ENCODE measurements at places on chromosomes 5 and 9.

- no peak for DNase-seq
These were observed 295.6 kb upstream of the MEF2C start for GRCh38 chr5:89178541-89178940.

DNA sequence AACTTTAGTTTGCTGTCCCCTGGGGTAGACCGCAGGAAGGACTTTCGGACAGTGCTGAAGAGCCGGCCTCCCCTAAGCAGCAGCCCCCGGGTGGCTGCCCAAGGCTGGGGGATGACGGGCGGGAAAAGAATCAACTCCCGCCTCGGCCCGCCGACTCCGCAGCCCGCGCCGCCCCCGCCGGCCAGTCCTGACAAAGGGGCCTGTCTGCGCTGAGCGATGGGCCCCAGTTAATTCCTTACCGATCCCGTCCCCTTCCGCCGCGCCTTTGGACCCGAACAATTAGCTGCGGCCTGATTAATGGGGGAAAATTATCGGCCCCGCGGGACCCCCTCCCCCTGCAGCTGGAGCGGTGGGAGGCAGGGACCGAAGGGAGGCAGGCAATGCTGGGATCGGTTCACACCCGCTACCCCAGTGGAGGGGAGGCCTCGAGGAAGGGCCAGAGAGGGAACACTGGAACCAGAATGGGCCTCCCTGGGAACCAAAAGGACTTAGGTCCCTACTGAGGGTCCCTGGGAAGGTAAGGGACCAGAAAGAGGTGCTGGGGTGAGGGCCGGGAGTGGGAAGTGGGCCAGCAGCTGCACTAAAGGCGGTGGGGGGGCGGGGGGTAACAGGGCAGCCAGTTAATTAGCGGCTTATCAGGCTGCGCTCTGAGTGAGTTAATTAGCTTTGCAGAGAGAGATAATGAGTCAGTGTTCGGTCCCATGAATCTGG, 4.2 kb downstream of the ARID3C start:
- DNase-seq: no peak

GRCh38 chr5:119355244-119355638, 578 bp upstream of the TNFAIP8 start:
- no peak for DNase-seq

DNA sequence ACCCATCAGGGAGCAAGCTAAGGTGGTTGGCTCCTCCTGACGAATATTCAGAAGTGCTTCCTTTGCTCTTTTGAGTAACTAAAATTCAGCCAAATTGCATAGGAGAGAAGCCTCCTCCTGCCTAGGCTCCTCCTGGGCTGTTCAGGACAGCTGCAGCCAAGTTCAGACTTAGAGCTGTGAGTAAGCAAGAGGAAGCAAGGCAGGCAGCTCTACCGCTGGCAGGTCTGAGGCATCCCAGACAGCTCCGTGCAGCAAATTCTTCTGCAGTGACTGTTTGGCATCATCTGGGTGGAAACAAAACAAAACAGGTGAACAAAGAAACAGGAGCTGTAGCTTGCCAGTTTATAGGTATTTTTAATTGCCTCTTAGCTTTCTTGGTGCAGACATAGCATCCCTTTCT, 421.0 kb downstream of the GADD45G start:
- DNase-seq: no peak

GRCh38 chr5:169185626-169186025, 115.3 kb downstream of the SLIT3 start:
- DNase-seq: no peak

DNA sequence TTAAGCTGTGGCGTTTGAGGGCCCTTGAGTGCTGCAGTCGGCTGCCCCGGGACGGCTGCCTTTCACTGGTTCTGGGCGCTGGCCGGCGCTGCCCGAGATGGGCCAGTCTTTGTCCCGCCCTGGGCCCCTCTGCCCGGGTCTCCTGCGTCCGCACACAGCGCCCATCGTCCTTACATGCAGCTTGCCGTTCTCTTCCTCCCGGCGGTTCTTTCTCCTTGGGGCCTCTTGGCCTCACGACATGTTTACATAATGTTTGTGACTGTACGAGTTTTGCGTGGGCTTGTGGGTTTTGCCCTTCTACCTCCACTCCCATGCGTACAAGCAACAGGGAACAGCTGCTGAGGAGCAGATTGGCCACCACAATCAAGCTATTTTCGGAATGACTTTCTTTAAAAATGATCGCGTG, 618 bp downstream of the TNPO1 start:
- peak; percentile 91 for DNase-seq

DNA sequence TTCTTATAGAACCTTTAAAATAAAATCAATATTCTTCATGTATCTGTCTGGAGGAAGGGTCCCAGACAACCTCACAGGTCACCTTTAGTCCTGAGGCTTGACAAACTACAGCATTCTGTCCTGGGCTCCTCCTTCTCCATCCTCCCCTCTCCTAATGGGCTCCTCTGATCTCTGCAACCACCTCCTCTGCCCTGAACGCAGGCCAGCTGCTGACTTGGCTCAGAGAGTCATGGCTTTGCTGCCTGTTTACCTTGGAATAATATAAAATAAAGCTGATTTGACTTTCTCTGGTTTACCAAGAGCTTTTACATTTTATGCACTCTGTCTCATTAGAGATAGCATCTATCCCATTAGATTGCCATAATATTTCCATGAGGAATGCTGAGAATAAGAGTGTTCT, 159.4 kb downstream of the SEMA6A start:
- DNase-seq: no peak

DNA sequence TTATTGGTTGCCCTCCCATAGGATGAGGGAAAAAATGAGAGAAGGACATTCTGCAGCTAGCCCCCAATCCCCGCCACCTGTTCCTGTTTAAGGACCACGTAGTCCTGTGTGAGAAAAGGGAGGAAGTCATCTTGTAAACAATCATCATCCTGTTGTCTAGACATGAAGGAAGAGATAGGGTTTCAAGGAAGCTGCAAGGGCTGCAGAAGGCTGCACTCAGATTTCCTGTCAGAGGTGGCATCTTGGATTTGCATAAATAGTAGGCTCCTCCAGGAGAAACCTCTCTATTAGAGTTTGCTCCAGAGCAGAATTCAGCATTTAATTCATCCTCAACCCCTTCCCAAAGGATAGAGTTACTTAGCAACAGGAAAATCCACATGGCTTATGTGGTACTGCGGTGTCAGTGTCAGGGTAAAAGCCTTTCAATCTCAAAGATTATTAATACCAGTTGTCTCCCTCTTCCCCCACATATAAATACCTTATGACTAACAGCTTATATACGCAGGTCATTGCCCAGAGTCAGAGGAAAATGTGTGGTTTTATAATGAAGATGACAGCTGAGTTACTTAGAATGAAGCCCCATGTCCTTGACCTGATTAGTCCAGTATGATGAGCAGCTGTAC, 4.6 kb upstream of the DNAJC18 start:
- DNase-seq: no peak

DNA sequence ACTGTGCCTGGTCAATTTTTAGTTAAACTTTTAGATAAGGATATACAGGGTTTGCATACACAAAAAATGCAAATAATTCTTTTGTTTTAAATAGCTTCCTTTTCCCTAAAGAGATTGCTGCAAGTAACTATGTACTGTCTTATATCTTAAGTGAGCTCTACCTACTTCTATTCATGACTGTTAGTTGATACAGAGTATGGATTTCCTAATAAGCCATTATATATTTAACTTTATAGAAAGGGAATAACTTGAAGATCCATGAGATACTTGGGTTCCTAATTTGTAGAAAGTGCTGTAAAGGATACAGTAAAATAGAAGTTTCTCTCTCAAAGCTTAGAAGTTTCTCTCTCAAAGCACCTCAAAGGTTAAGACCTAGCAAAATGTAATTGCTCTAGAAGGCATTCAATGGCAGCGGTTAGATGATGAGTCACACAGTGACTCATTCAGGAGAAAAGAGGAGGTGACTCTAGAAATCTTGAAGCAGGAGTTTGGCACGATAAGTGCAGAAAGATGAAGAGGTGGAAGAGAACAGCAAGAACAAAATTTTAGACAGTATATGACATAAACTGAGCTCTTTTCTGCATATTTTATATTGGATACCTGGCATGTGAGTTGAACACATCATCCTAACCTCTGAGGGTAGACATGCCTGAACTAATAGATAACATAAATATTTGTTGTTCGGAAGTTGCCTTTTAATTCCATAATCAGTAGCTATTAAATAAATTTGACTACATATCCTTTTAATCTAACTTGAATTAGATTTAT, 5.5 kb upstream of the DNAJC21 start:
- peak; percentile 45 for DNase-seq

- no peak for DNase-seq
These were observed 262.9 kb downstream of the IRX1 start for GRCh38 chr5:3858524-3858923.

DNA sequence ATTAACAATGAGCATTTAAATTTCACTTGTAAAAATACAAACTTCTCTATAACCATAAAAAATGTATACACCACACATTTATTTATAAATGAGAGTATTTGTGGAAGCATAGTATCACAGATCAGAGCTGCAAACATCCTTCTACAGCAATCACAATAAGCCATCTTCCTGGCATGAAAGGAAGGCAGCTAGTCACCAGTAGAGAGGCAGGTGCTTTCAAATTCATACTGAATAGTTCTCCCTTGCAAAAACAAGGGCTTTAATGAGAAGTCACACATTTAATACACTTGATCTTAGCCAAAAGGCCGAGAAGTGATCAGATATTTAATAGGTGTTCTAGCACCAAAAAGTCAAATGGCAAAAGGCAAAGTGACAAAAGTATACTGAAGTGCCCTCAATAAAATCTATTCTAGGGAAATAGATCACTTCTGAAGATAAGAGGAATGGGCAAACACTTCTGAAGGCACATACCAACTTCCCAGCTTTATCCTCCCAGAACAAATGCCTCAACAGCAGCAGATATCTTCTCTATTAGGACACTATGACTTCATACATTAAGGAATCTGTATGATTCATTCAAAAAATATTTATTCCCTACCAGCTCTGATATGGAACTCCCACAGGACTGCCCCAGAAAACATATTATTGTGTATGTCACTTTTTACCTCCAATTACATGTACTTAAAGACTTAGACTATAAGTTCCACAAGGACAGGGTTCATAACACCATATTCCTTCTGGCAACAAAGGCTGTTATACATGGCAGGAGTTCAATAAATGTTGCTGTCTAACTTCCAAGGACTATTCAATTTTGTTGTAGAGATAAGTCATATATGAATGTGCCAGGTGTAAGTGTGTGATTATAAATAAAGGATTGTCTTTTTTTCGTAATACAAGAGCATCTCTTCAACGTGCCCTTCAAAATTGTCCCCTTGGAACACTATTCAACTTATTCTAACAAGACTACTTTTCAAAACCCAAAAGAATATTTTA, 31.7 kb downstream of the MAPKAP1 start:
- no peak for DNase-seq

DNA sequence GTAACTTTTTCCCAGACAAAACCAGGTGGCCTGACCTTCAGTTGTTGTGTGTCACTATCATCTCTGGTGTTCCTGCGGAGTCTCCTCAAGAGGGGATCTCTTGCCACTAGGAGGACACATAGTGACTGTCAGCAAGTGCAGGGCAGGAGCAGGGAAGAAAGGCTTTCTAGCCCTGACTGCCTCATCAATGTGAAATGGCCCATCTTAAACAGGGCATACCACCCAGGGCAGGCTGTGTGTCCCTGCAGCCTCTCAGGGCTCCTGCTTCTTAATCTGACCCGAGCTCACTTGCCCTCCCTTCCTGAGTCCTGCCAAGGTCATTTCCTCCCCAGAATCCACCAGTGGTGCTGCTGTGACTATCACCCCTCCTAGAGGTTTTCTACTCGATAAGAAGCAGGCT, 57.4 kb upstream of the SIMC1 start:
- no peak for DNase-seq

DNA sequence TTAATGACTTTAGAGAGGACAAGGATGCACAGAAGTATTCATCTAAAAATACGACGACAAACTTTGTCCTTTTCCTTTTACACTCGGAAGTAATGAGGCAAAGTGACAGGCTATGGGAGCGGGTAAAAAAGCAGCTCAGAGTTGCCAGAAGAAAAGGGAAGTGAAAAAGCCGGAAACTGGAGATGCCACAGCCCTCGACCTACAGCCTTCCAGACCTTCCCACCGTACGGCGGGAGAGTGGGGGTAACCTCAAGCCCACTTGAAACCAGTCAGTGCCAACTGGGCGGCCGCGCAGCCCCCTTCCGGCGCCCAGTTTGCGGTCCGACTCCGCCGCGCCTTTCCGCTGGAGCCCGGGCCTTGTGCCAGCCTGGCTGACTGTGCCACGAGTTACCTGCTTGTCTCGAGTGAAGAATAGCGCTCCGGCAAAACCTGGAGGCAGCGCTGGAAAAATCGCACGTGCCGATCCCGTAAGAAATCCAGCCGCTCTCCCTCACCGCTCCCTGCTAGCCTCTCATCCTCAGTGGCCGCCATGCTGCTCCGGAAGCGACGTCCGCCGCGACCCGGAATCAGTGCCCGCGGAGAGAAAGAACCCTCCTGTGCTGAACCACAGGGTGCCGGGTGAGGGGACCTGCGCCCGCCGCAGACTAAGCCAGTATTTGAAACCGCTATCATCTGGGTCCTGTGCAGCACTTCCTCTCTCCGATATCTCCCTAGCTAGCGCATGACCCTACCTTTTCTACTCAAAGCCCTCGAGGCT, at the start of gene PGGT1B:
Gene PGGT1B (minus strand): TSS at position 557 of the 757 bp plus-strand sequence. CDS start 26 bp downstream, at position 531.
- peak; percentile 79 for DNase-seq

GRCh38 chr9:123410281-123410910, 54.4 kb downstream of the CRB2 start:
- no peak for DNase-seq

GRCh38 chr5:129141696-129142095, 47.1 kb downstream of the ISOC1 start:
- DNase-seq: no peak

GRCh38 chr5:36029914-36030313, 36.8 kb downstream of the UGT3A2 start:
- no peak for DNase-seq

- no peak for DNase-seq
These were observed 56.3 kb upstream of the PRDM9 start for GRCh38 chr5:23451156-23451555.

- peak; percentile 83 for DNase-seq
These were observed 121.6 kb downstream of the MEF2C start for GRCh38 chr5:88761269-88761850.

DNA sequence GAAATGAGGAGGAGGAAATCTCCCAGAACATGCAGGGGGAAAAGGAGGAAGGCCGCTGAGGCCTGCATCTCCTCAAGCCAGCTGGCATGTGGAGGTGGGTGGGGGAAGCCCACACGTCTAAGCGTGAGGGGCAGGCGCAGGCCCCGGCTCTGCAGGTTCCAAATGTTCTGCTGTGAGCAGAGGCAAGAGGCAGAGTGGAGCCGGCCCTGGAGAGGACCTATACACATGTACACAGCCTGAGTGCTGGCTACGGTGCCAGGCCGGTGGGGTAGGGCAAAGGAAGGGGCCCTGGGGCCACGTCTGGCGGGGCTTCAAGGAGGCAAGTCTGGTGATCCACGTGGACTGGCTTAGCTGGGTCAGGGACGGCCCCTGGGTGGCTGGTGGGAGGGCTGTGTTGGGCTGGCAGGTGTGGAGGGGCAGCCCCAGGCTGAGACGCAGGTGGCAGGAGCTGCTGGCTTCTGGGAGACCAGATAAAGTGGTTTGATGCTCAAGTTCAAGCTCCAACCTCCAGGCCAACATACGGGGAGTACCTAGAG, 26.4 kb downstream of the LPCAT1 start:
- peak; percentile 49 for DNase-seq

All from inflammatory macrophage treated with lipopolysaccharide for 4 hours (primary cell).